ENCODE measurements at places on chromosomes 11 and 22.

GRCh38 chr22:20240900-20241299, 27.2 kb downstream of the RTN4R start:
- DNase-seq: no peak

- no peak for DNase-seq
Measured at GRCh38 chr11:12121517-12121916, 11.1 kb downstream of the MICAL2 start.

GRCh38 chr11:73872749-73873357, 3.8 kb downstream of the COA4 start:
- DNase-seq: peak; percentile 50

DNA sequence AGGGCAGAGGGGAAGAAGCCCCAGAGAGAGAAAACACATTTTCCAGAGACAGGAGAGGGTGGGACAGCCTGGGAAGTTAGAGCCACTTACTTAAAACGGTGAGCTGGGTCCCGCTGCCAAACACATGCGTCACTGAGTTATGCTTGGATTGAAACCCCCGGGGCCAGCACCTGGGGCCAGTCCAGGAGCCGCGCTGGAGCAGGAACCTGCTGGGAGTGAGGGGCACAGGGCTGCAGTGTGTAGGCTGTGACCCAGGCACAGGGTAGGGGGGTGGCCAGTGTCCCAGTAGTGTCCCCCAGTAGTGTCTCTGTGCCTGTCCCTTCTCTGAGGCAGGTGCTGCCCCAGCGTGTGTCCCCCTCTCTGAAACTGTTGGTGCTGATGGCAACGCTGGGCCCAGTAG, 5.2 kb downstream of the IGLL1 start:
- no peak for DNase-seq

DNA sequence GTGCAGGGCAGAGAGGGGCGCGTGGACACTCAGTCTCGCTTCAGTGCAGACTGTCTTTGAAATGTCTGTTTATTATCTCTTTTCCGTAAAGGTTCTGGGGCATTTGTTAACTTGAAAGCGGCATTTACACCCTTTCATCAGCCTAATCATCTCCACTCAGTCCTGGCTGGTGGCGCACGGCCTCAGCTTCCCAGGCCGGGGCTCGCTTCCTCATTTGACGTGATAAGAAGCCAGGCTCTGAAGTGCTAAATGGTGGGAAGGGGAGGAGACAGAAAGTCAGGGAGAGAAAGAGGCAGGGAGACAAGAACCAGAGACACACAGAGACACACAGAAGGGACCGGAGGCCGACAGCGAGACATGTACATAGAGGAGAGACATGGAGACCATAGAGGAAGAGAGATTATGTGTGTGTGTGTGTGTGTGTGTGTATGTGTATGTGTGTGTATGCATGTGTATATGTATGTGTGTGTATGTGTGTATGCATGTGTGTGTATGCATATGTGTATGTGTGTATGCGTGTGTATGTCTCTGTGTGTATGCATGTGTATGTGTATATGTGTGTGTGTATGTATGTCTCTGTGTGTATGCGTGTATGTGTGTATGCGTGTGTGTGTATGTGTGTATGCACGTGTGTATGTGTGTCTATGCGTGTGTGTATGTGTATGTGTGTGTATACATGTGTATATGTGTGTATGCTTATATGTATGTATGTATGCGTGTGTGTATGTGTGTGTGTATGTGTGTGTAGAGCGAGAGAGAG, 101.5 kb downstream of the ST3GAL4 start:
- DNase-seq: no peak

DNA sequence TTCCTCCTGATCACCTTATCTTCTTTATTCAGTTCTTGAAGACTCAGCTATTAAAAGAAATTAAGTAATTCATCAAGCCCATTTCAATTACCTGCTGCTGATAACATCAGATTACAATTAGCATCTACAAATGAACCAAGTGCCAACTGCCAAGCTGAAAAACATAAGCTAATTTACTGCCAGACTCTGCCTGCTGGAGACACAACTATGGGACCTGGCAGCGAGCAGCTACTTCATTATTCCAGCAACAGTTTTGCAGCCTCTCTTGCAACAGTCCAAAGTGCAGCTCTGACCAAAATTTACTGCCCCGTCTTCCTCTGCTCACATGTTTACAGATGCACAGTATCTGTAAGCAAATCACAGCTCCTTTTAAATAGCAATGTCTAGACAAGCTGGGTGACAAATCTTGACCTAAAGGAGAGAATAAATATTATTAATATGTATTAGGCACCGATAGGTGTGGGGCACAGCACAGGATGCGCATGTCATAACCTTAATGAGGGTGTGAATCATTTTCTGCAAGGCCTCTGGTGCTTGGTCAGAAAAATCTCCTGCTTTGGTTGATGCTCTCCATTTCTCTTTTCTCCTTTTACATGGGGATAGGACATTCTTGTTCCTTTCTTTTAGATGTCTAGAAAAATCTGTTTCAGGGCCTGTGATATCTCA, 232.2 kb upstream of the PITPNB start:
- no peak for DNase-seq

DNA sequence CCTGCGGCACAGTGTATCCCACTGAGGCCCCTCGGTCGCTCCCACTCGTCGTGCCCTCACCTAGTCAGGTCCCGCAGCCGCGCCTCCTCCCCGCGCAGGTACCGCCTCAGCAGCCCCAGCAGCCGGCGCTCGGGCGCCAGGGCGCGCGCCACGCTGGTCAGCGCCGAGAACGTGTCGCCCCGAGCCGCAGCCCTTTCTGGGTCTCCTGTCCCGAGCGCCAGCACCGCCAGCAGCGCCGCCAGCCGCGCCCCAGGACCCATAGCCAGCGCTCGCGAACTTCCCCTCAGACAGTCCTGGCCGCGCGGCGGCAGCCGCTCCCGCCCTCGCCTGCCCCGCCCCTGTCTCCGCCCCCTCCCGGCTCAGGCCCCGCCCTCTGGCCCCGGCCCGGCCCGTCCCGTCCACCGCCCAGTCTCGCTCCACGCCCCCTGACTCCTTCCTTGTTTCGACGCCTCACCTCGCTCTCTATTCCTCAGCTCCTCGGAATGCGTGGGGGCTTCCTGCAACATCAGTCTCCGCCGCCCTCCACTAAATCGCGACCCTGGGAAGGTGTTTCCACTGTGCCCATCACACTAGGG, at the start of gene P4HA3:
Gene P4HA3, minus strand, starts transcription at position 289 of the 575 bp plus-strand sequence. Its CDS starts 29 bp downstream, at position 260.
- peak; percentile 84 for DNase-seq

DNA sequence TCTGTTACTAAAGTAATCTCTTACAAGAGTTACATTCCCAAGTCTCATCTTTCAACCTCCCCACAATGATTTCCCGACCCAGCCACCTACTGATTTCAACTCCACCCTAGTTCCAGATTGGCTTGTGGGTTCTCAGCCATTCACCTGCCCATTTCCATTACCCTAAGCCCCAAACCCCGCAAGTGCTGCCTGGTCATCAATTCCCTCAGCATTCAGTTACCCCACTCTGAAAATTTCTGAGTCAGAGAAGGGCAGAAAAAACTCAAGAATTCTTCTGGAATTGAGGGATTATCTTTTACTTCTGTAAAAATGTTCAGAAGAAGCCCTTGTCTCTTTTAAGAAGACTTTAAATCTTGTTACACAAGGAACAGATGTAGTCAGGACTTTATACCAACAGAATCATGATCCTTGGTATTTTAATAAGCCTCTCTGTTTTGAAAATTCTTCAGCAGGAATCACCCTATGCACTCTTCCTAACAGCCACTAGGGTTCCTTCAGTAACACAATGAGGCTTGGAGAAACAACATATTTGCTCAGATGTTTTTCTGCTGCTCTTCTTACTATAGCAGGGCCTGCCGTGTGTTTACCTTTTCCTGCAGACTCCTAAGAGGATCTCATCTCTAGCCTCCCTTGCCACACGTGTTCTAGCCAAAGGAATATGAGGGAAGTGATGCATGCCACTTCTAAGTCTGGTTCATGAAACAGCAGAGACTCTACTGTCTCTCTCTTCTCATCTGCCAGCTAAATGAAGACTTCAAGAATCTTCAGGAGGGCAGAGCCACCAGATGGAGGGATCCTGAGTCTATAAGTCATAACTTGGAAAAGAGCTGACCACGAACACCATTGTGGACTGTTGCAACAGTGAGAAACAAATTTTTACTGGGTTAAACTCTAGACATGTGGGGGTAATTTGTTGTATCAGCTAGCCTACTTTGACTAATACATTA, 29.3 kb upstream of the PAMR1 start:
- no peak for DNase-seq

- DNase-seq: no peak
Measured at GRCh38 chr11:19441752-19442553, 201.2 kb upstream of the E2F8 start.

DNA sequence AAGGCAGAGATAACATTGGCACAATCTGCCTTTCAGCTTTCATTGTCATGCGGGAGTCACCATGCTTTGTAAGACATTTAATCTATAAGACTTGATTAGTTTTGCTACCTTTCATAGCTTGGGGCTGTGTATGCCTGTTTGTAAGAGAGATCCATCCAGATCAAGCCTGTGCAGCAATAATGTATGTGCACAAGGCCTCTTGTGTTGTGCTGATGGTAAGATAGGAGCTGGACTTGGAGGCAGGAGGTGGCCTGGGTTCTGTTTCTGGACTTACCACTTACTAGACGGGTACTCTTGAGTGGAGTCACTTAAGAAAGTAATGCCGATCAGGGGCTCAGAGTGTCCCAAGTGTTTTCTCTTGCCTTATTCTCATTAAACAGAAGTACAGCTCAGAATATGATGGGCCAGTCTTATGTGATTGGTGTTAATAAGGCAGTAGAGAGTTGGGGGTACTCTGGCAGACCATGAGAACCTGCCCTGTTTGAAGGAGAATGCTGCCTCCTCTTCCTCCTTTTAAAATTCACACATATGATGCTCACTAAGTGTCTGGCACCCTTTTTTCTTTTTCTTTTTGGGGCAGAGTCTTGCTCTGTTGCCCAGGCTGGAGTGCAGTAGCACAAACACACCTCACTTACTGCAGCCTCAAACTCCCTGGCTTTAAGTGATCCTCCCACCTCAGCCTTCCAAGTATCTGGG, 30.9 kb downstream of the PTPRJ start:
- no peak for DNase-seq

DNA sequence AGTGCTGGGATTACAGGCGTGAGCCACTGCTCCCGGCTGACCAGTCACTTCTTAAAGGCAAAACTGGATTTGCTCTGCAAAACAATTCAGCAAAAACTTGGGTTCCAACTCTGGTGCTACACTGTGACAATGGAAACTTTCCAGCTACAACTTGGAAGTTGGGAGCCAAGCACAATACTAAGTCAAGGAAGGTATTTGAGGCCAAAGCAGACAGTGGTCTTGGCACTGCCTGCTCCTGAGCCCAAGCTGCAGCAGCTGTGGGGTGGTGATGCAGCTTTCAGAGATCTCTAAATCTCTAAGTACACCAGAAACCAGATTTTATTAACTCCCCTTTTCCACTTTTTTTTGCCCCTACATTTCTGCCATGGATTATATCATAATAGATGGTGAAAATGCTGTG, 17.5 kb downstream of the ADM start:
- peak; percentile 74 for DNase-seq

GRCh38 chr11:59206635-59207034, 6.1 kb downstream of the MPEG1 start:
- DNase-seq: no peak

- DNase-seq: no peak
Measured at GRCh38 chr11:110522471-110522870, 92.7 kb downstream of the FDX1 start.

DNA sequence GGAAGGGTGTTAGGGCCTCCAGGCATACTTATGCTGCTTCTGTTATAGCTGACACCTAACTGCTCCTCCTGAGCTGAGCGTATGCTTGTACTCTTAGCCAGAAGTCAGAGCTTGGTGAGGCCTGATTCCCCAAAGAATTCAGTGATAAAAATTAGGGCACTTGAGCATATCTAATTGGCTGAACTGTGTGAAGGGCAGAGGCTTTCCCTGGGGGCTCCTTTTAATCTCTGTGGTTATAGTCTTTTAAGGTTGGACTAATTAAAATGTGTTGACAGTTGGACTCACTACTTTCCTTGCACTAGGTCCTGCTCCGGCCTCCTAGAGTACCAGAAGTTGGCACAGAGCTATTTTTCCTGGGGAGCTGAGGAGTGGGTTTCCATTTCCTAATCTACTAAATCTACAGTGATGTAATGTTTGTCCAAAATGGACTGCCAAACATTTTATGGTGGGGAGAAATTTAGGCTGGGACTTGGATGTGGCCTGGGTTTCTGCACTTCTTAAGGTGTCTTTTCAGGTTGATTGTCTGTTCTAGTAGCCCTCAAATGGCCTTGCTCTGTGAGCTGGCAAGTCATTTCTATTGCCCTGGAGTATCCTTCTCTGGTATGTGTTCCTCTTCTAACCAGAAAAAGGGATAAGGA, 18.4 kb downstream of the STIM1 start:
- DNase-seq: no peak

DNA sequence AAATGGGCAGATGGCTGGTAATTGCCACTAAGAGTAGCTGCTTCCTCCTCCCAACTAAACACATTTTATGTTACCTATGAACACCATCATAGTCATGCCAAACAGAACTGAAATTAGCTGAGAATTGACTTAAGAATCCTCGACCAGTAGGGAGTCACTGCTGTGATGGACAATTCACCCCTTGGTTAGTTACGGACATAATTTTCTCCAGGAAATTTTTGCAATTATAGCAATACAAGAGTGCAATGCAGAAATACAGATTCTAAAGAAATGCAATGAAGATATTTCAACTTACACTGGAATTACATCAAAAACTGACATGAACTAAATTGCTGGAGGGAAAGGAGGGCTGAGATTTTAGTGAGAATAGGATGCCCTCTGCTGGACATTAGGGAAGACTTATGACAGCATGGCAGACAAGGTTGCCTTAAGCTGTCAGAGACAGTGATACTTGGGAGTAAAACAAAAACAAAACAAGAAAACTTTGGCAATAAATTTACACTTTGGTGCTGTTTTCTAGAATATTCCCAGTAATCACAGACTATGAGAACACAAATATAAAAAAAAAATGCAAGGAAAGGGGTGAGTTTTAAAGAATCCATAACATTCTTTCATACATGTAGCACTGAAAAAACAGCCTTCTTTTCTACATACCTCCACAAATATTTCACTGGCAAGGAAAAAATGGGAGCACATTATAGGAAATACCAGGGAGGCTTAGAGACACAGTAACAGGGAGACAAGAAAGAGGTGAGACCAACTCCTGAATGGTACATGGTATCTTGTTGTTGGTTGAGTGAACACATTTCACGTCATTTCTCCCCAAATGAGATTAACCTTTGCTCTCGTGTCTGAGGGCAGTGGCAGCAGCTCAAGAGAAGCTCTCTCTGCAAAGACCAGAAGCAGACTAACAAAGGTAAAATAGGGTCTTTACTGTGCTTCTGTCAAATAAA, 11.2 kb upstream of the PPP2R1B start:
- peak; percentile 33 for DNase-seq

GRCh38 chr11:13952221-13952620, 10.3 kb upstream of the SPON1 start:
- no peak for DNase-seq

- no peak for DNase-seq
Measured at GRCh38 chr11:72475381-72475780, 41.0 kb upstream of the CLPB start.

- DNase-seq: no peak
Measured at GRCh38 chr11:68923614-68924013, 19.9 kb downstream of the IGHMBP2 start.

Data from femur (tissue), 1 donor.